H4 (cell line): ENCODE measurements at places on chromosomes 7 and 10. TPM values are rescaled to one million over a fixed set of nuclear protein-coding genes. Genes with fewer than 3 reads are reported as not detected.

- no peak for DNase-seq
These were observed 25.5 kb downstream of the ARHGAP22 start for GRCh38 chr10:48579251-48579960.

DNA sequence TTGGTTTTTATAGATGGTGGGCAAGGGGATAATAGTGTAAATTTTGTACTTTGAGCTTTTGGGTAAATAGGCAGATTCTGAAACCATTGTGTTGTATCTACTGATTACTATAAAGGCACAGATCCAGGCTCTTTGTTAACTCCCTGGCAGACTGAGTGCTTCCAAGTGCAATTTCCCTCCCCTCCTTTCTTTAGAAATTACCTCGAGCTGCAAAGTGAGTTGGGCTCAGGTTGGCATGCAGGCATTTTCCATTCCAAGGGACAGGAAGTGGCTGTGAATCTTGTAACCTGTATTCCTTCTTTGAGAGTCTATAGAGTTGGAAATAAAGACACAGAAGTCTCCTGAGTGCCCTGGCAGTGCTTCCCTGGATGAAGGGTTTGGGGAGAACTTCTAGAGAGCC, 494.2 kb upstream of the GALNT17 start:
- no peak for DNase-seq

DNA sequence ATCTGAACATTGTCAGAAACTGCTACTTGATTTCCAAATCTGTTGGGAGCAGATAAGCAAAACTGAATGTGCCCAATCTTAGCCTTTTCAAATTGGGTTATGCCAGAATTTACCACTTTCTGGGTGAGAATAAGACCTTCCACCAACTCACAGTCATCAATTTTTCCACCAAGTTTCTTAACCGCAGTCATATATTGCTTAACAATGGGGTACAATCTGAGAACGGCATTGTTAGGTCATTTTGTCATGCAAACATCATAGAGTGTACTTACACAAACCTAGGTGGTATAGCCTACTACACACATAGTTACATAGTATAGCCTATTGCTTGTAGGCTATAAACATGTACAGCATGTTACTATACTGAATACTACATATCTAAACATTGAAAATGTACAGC, 16.0 kb downstream of the MRPS33 start:
- DNase-seq, result no peak

The ITPRID1 gene
- total RNA-seq, result 0.39 TPM in 1 of 2 replicates, not detected in the other

DNA sequence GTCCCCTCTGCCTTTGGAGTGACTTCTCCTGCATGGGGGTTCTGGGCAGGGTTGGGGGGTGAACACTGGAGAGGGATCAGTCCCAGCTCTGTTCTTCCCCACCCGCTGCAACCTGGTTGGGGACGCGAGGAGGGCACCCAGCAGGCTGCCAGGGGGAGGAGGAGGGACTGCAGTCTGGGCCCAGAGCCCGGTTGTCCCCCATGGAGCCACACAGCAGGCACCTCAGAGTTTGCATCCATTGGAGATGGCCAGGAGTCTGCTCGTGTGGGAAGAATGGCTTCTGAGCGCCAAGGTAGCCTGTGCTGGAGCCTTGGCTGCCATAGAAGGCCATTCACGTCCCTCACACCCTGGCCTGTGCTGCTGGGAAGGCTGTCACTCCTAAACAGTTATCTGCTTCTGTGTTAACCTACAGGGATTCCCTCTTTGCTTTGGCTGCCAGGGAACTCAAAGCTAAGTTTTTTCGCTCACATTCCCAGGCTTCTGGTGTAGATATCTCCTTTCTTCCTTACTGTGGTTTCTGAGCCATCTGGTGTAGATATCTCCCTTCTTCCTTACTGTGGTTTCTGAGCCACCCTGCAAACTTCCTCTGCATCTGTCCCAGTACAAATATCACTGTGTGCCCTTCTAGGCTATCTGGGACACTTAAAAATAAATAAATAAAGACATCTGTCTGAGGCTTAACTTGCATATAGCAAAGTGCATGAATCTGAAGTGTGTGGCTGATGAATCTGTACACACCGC, 133.7 kb downstream of the LHPP start:
- no peak for DNase-seq

DNA sequence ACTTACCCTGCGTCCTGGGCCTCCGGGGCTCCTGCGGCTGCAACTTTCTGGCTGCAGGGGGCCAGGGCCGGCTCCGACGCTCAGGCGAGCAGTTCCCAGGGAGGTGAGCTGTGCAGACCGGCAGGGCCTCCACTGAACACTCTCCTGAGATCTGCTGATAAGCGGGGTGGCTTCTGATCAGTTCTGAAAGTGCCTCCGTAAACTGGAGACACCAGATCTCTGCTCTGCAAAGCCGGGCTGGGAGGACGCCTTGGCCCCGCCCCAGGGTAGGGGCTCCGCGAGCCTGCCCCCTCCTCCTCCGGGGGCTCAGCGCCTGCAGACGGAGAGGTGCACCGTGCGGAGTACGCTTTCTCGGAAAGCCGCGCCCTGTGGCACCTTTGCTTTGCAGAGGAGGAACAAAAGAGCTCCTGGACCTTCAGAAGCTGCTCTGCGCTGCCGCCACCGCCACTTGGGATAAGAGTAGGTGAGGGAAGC, 141.3 kb upstream of the VKORC1L1 start:
- DNase-seq, result no peak

The ABLIM1 gene
- total RNA-seq, result 1.2 and 4.5 TPM in 2 replicates

The OR2A5 gene
- not detected in 2 replicates for total RNA-seq

GRCh38 chr7:21670496-21670895, 127.7 kb downstream of the DNAH11 start:
- DNase-seq, result no peak

- no peak for DNase-seq
These were observed 52.0 kb downstream of the GTF2IRD1 start for GRCh38 chr7:74505471-74506324.

- DNase-seq, result no peak
These were observed 1.1 kb downstream of the TMEM196 start for GRCh38 chr7:19772306-19772705.

DNA sequence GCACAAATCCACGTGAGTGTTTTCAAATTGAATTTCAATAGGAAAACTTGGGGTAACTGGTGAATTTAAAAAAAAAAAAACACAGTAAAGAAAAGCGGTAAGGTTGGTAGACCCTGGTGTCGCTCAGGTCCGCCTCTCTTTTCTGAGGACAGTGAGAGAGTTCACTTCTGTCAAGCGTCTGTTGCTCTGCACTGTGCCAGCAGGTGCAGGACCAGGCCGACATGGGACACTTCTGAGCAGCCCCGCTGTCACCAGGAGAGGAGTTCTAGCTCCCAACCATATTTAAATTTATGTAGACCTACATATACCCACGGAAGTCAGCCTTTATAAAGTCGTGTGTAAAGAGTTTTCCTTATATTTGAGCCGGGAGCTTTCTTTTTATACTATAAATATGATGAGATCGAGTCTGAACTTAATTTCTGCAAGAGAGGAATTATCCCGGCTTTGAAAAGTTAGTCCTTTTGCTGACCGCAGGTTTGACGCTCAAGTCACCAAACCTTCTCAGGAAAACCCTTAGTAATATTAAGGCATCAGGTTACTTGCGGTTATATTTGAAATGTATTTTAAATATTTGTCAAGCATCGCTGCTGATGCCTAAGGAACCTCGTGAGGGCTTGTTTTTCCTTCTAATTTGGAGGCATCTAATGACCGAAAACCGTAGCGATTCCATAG, 531 bp downstream of the IKZF1 start:
- DNase-seq, result no peak

The C10orf105 gene
- total RNA-seq, result not detected in 2 replicates

- no peak for DNase-seq
These were observed 17.1 kb upstream of the ARPC1A start for GRCh38 chr7:99308461-99309074.

DNA sequence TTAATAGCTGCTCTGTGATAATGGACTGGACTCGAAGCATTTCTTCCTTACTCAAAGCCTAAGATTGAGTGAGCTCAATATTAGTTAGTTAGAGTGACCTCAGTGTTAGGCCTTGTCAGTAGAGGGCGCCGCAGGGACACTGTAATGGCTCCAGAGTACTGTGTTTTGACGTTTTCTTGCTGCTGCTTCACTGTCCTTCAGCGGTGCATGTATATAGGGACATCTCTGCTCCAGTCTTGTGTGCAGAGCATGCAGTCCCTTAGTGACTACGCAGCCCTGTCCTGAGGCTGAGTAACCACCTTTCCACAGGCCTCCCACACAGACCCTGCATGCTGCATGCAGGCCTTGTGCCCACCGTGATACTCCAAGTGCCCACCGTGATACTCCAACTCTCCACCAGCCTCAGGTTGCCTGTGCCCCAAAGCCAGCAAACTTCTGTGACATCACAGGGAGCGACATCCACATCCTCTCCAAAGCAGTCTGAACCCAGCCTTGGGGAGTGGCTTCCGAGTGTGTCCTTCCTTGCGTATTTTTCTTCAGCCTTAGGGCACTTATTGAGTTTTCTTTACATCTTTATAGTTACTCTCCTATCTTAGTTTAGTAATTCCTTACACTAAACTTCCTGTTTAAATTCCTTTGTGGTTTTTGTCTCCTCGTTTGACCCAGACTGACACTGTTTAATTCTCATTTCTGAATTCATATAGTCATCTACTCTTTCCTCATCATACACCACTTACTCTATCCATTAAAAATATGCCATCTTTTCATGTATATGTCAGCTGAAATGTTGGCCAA, 118.2 kb downstream of the JAZF1 start:
- DNase-seq, result peak; percentile 88

DNA sequence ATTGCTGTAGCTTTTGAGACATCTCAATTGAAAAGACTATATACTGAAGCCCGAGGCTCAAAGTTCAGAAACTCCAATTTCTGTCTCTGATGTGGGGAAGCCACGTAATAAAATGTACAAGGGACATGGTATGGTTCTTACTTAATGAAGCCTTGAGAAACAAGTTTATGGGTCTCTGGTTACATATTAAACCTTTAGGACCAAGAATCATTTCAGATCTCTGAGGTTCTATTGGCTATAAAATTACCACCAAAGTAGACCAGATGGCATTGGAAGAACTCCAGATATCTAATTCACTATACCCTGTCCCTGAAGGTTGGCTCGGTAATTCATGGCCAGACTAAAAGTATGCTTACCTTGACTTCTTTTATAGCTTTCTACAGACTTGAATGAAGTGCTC, 23.7 kb downstream of the STAMBPL1 start:
- DNase-seq, result no peak

DNA sequence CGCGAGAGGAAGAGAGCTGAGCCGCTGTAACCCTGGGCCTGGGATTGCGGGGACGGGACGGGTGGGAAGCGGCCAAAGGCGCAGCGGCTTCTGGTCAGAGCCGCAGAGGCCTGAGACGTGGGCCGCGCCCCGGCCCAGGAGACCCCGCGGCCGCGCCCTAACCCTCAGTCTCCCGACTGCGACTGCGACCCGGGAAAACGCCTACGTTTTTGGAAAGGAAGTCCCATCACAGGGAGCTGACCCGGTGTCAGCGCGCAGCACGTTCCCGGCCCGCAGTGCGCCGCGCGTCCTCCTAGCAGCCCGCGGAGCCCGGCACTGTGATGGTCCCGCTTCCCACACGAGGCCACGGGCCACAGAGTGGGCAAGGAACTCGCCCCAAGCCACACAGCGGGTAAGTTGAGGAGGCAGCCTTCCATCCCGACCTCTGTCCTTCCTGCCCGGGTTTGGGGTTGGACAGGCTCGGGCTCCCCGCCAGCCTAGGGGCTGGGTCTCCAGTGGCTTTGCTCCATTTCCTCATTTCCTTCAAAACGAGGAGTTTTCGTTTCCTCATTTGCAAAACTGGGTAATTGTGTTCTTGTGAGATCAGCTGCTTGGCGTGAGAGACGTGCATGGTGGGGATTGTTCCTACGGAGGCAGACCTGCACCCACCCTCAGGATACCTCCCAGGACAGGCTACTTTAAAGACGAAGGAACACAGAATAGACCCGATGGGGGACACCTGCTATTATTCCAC, 1.2 kb downstream of the GPNMB start:
- DNase-seq, result no peak

The MLXIPL gene
- total RNA-seq, result not detected in 2 replicates

The PROSER2 gene
- 1.5 and 1.9 TPM in 2 replicates for total RNA-seq

The PTPRZ1 gene
- 0.02 and 0.39 TPM in 2 replicates for total RNA-seq

GRCh38 chr10:124736491-124737136, 7.6 kb downstream of the FAM53B start:
- DNase-seq, result no peak

DNA sequence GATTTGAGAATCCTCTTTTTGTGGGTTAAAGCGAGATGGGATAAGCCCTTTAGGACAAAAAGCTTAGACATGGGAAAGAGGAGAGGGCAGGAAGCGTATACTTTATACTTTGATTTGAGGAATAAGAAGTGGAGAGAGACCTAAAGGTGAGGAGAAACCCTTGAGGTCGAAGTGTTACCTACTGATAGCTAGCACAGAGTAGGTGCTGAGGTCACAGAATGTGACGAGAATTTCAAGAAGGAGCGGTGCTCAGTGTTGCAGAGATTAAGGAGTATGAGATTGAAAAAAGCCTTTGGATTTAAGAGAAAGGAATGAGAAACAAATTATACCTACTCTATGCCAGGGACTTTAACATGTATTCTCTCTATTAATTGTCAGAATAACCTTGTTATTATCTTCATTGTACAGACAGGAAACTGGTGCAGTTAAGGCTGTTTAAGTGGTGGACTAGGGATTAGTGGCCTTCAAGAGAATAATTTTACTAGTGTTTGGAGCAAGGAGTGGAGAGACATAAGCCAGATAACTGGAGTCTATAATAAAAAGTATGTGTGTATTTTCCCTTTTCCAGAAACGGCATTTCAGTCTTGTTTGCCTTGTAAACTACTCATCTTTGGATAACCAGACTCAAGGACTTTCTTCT, 8.8 kb downstream of the CAPZA2 start:
- DNase-seq, result no peak

DNA sequence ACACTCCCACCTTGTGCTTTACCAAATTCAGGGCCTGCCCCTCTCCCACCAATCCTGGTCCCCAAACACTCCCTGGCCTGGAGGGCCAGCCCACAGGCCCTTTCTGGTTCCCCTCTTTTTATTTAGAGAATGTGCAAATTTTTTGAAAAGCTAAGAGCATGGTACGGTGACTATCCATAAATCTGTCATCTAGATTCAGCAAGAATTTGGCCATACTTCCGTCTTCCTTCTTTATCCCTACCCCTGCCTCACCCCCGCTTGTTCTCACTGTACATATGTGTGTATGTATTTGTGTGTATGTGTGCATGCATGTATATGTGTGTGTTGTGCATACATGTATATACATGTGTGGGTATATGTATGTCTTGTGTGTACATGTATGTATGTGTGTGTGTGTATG, 8.1 kb upstream of the TBRG4 start:
- no peak for DNase-seq

DNA sequence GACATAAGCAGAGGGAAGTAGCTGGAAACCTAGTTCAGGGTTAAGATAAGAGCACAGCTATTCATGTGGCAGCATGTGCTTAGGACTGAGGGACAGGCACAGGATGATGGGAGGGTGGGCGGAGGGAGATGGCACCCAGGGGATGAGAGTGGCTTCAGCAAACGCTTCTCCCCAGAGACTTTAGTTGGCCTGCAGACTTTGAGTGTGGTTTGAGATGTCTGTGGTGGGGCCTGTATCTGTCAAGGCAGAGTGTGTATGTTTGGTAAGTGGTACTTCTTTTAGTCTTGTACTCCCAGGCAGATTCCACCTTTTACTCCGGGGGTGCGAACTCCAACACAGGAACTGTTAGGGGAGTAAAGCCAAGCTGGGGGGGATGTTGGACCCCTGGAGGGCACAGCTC, 88.9 kb downstream of the WDFY4 start:
- DNase-seq, result no peak

The CTAGE8 gene
- total RNA-seq, result 0.16 and 0.17 TPM in 2 replicates

The ARHGEF5 gene
- 2.2 and 2.3 TPM in 2 replicates for total RNA-seq
